Upper lobe of right lung (tissue), 1 donor: ENCODE measurements at places on chromosomes 2 and 18.
A peak's percentile ranks its signal among the peaks of the same experiment; 100 is the strongest.

- no peak for DNase-seq
- H3K4me1 ChIP-seq: no peaks in the 10 kb centered on the region
- no peaks in the 10 kb centered on the region for H3K36me3 ChIP-seq
Observed at GRCh38 chr2:20930928-20931327, 108.0 kb upstream of the LDAH start.

GRCh38 chr2:73078457-73079411 lies 7.2 kb upstream of the SFXN5 start:
- no peak overlapping the region for H3K27ac ChIP-seq
- no peak overlapping the region for H3K4me3 ChIP-seq
- DNase-seq: peak; percentile 50
- H3K36me3 ChIP-seq: no peaks in the 10 kb centered on the region
- no peaks in the 10 kb centered on the region for H3K4me1 ChIP-seq

DNA sequence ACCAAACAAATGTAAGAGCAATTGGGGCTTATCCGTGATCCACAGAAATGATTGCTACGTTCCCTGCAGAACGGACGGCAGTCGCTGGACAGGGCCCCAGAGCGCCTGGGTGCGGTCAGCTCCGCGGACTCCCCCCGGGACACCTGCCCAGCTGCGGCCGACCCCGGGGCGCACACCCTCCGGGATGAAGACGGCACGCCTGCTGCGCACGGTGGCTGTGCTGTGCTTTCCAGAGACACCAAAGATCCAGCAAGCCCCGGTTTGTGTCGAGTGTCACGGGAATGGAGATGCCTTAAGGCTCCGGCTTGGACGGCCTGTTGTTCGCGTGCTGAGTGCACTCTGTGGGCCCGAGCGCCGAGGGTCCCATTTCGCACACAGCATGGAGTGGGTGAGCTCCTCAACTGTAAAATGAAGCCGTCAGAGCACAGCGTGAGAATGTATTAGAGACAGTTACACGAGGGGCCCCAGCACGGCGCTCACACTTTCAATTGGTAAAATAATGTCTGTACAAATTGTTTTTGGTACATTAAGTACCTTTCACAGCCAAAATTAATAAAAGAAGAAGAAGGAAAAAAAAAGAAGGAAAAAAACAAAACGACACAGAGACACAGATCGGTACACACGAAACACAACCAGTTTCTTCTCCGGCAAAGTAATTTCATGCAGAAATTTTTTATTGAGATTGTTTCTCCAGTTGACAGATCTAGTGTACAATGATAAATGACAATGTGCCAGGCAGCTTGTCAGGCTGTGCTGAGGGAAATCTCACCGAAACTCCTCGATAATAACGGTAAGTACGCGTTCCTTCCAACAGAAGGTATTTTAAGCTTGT lies 615.8 kb upstream of the SALL3 start:
- DNase-seq: no peak
- no peaks in the 10 kb centered on the region for H3K4me1 ChIP-seq
- H3K36me3 ChIP-seq: no peaks in the 10 kb centered on the region
- no peak overlapping the region for H3K4me3 ChIP-seq
- H3K27me3 ChIP-seq: no peaks in the 10 kb centered on the region
- H3K27ac ChIP-seq: no peak overlapping the region

DNA sequence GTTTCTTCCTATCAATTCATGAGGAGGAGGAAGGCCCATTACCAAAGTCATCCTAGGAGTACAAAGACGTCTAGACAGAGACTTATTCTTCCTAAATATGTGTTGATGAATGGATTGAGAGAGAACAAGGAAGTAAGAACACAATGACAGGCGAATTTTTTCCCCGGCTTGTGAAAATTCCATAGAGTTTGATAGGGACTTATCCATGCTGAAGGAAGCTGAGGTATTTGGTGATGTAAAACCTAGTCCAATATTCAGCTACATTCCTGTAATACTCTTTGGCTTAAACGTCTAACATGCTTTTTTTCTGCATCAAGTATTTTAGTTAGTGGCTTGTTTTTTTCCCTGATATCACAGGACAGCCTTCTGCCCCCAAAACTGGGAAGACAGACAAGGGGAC lies 121.9 kb upstream of the MYT1L start:
- H3K4me1 ChIP-seq: no peaks in the 10 kb centered on the region
- H3K4me3 ChIP-seq: no peak overlapping the region
- H3K27me3 ChIP-seq: no peaks in the 10 kb centered on the region

GRCh38 chr2:73707636-73708035 lies 29.5 kb downstream of the TPRKB start:
- no peak overlapping the region for H3K27ac ChIP-seq
- H3K4me1 ChIP-seq: no peaks in the 10 kb centered on the region
- H3K36me3 ChIP-seq: no peaks in the 10 kb centered on the region
- DNase-seq: no peak

- peaks cover 12% of the 10 kb centered on the region for H3K4me1 ChIP-seq
- H3K27ac ChIP-seq: no peak overlapping the region
- DNase-seq: no peak
- H3K36me3 ChIP-seq: no peaks in the 10 kb centered on the region
- H3K27me3 ChIP-seq: peaks cover 20% of the 10 kb centered on the region
Observed at GRCh38 chr2:127426501-127427354, 8.5 kb downstream of the PROC start.

DNA sequence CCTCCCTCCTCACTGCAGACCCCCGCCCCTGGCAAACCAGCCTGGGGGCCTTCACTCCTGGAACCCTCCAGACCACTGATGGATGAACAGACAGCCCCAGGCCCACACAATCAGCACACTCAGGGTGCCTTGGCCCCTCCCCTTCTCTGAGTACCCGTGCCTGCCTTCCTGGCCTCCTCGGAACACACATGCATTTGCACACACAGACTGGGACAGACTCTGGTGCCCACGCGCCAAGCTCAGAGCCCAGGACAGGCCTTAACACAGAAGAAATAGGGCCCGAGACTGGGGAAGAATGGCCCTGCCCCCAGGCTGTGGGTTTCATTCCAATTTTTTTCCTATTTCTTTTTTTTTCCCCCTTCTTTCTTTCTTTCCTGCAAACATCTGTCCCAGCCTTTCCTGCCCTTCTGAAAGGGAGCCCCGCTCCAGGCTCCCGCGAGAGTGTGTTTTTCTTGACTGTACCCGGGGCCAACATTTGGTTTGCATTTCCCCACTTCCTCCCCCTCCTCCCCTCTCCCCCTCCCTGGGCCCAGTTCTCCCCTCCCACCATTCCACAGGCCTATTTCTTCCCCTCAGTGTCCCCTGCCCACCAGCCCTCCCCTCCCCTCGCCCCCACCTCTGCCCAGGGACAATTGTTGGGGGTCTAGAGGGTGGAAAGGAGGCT lies 618 bp upstream of the TNS1 start:
- H3K27me3 ChIP-seq: no peaks in the 10 kb centered on the region
- no peak for DNase-seq
- H3K4me1 ChIP-seq: peaks cover 6% of the 10 kb centered on the region
- no peaks in the 10 kb centered on the region for H3K36me3 ChIP-seq
- H3K4me3 ChIP-seq: no peak overlapping the region
- peak overlapping the region; percentile 30 for H3K27ac ChIP-seq

DNA sequence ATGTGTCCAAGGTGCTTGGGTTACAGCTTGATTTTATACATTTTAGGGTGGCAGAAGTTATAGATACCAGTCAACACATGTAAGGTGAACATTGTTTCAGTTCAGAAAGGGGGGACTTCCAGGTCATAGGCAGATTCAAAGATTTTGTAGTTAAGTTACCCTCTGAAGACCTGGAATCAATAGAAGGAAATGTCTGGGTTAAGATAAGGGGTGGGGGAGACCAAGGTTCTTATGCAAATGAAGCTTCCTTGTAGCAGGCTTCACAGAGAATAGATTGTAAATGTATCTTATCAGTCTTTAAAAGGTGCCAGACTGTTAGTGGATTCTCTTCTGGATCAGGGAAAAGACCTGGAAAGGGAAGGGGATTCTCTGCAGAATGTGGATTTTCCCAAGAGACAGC lies 42.4 kb downstream of the BMPR2 start:
- H3K27ac ChIP-seq: no peak overlapping the region
- H3K27me3 ChIP-seq: no peaks in the 10 kb centered on the region
- H3K4me3 ChIP-seq: no peak overlapping the region
- no peak for DNase-seq
- H3K36me3 ChIP-seq: no peaks in the 10 kb centered on the region

DNA sequence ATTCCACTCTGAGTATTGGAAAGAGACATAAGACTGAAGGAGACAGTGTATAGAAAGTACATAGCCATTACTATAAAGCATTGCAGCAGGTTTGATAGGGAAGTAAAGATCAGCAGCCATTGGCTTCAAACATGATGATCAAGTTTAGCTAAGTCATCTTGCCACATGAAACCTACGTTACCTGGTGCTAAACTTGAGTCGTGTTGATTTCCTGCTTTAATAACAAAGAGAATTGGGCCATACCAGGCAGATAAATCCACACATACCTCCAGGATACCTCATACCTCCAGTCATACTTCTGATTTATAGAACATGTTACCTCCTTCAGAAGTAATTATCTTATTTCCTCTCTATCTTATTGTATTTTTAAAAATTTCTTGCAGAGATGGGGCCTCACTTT lies 10.3 kb upstream of the KYNU start:
- no peak overlapping the region for H3K27ac ChIP-seq
- H3K4me1 ChIP-seq: no peaks in the 10 kb centered on the region
- H3K4me3 ChIP-seq: no peak overlapping the region
- H3K36me3 ChIP-seq: no peaks in the 10 kb centered on the region
- DNase-seq: no peak

DNA sequence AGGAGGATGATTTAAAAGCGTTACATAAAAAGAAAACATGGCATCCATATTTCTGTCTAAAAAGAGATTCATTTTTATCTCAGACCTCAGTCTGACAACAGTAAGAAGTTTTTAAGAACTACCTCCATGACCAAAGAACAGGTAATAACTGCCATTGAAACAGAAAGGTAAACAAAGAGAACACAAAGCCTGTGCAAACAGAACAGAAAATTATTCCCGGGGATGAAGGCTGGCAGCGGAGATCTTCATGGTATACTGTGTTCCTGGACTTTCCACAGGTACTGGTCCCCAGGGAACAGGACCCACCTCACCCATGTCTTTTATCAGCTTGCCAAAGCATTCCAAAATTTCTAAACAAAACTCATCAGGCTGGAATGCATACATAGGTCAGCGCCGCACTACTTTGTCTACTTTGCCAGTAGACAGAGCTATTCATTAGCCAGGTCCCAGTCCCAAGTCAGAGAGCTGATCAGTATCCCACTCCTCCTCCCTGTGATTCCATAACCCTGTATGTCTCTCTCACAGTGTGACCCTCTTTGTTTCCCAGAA lies 277.3 kb downstream of the MBD2 start:
- H3K27me3 ChIP-seq: no peaks in the 10 kb centered on the region
- no peaks in the 10 kb centered on the region for H3K4me1 ChIP-seq
- no peak overlapping the region for H3K27ac ChIP-seq
- no peak overlapping the region for H3K4me3 ChIP-seq

GRCh38 chr2:173296235-173296634 lies 58.4 kb upstream of the CDCA7 start:
- H3K27me3 ChIP-seq: no peaks in the 10 kb centered on the region
- no peak overlapping the region for H3K27ac ChIP-seq
- H3K4me1 ChIP-seq: no peaks in the 10 kb centered on the region
- H3K36me3 ChIP-seq: no peaks in the 10 kb centered on the region
- H3K4me3 ChIP-seq: no peak overlapping the region
- DNase-seq: no peak

GRCh38 chr2:23554054-23554697 lies 169.2 kb downstream of the KLHL29 start:
- H3K27me3 ChIP-seq: no peaks in the 10 kb centered on the region
- no peak overlapping the region for H3K4me3 ChIP-seq
- peak overlapping the region; percentile 17 for H3K27ac ChIP-seq
- H3K4me1 ChIP-seq: no peaks in the 10 kb centered on the region
- DNase-seq: no peak
- no peaks in the 10 kb centered on the region for H3K36me3 ChIP-seq

GRCh38 chr2:227576110-227576509 lies 22.6 kb upstream of the SCYGR2 start:
- H3K27ac ChIP-seq: no peak overlapping the region
- no peak overlapping the region for H3K4me3 ChIP-seq
- no peaks in the 10 kb centered on the region for H3K27me3 ChIP-seq
- no peaks in the 10 kb centered on the region for H3K4me1 ChIP-seq

GRCh38 chr2:102050854-102051391 lies 59.2 kb downstream of the IL1R2 start:
- peak overlapping the region; percentile 71 for H3K27ac ChIP-seq
- H3K4me1 ChIP-seq: peaks cover 68% of the 10 kb centered on the region
- DNase-seq: peak; percentile 73
- no peaks in the 10 kb centered on the region for H3K36me3 ChIP-seq
- H3K4me3 ChIP-seq: no peak overlapping the region

GRCh38 chr2:109425411-109425810 lies 188.4 kb downstream of the SEPTIN10 start:
- no peaks in the 10 kb centered on the region for H3K27me3 ChIP-seq
- no peak overlapping the region for H3K4me3 ChIP-seq
- H3K27ac ChIP-seq: no peak overlapping the region
- H3K4me1 ChIP-seq: no peaks in the 10 kb centered on the region
- H3K36me3 ChIP-seq: no peaks in the 10 kb centered on the region

- H3K4me1 ChIP-seq: peaks cover 12% of the 10 kb centered on the region
- H3K27me3 ChIP-seq: no peaks in the 10 kb centered on the region
- H3K36me3 ChIP-seq: no peaks in the 10 kb centered on the region
- no peak overlapping the region for H3K27ac ChIP-seq
Observed at GRCh38 chr18:34650121-34650545, 60.0 kb upstream of the DTNA start.

GRCh38 chr2:235638541-235639427 lies 144.9 kb downstream of the AGAP1 start:
- peak overlapping the region; percentile 58 for H3K27ac ChIP-seq
- H3K27me3 ChIP-seq: no peaks in the 10 kb centered on the region
- H3K36me3 ChIP-seq: no peaks in the 10 kb centered on the region
- no peak overlapping the region for H3K4me3 ChIP-seq

DNA sequence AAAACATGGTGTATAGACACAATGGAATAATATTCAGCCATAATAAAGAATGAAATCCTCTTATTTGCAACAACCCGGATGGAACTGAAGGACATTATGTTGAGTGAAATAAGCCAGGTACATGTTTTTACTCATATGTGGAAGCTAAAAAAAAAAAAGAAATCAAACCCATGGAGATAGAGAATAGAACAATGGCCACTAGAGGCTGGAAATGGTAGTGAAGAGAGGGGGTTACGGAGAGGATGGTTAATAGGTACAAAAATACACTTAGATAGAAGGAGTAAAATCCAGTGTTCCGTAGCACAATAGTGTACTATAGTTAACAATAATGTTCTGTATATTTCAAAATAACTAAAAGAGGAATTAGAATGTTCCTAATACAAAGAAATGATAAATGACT lies 12.8 kb upstream of the KIAA2012 start:
- no peaks in the 10 kb centered on the region for H3K36me3 ChIP-seq
- H3K27me3 ChIP-seq: no peaks in the 10 kb centered on the region
- peaks cover 9% of the 10 kb centered on the region for H3K4me1 ChIP-seq
- DNase-seq: no peak
